Calu3 (cell line): ENCODE measurements at places on chromosomes 1 and 21. TPM values are rescaled to one million over a fixed set of nuclear protein-coding genes. Genes with fewer than 3 reads are reported as not detected.

GRCh38 chr1:236904892-236905741, 99.1 kb downstream of the MT1HL1 start:
- no peak for DNase-seq

GRCh38 chr1:51061231-51061918, 40.7 kb upstream of the C1orf185 start:
- DNase-seq: no peak

Gene HSD3B1
- not detected in 2 replicates for total RNA-seq

DNA sequence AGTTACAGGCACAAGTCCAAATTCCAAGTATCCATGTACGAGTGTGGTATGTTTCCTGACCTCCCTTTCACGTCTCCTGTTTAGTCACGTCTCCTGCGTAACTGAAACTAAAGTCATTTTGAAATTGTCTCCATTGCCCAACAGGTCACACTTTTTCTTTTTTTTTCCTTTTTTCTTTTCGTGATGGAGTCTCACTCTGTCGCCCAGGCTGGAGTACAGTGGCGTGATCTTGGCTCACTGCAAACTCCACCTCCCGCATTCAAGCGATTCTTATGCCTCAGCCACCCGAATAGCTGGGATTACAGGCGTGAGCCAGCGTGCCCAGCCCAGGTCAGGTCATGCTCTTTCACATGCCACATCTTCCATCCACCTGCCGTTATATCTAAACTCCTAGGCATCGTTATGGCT, 38.2 kb downstream of the L1TD1 start:
- DNase-seq: no peak

Gene IL20
- total RNA-seq: not detected in 2 replicates

Gene PLPPR4
- 0.12 TPM in 1 of 2 replicates, not detected in the other for total RNA-seq

GRCh38 chr1:36236302-36236701, 12.1 kb downstream of the THRAP3 start:
- DNase-seq: no peak

DNA sequence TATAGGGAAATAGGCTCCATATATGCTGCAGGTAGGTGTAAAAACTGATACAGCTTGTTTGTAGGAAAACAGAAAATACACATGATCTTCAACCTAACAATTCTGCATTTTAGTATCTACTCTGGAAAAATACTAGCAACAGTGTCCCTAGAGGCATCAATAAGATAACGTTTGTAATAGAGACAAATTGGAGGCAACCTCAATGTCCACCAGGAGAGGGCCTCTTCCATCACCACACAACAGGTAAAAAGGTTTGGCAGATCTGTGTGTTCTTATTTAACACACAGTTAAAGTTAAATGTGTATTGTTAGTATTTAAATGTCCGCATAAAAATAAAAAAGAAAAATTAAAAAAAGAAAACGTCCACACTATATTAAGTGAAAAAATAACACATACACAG, 5.4 kb downstream of the EIF2D start:
- DNase-seq: peak; percentile 46

DNA sequence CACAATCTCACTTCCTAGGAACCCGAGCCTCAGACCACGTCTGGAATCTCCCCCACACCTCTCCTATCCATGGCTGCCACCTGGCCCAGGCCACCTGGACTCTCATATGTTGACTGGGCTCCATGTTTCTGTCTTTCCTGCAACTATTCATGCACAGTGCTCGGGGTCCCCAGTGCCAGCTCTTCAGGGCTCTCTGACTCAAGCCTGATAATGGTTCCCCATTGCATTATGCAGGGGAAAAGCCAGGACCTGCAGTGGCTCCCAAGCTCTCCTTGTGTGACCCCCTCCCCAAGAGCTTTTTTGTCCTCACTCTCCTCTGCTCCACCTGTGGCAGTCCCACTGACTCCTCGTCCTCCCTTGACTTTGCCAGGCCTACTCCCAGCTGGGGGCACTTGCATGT, 417.6 kb downstream of the NPHP4 start:
- no peak for DNase-seq

- no peak for DNase-seq
Measured at GRCh38 chr1:223083831-223084230, 59.2 kb downstream of the TLR5 start.

Gene LIN28A
- not detected in 2 replicates for total RNA-seq

- DNase-seq: no peak
Measured at GRCh38 chr21:46211786-46212720, 16.5 kb downstream of the LSS start.

Gene TLR5
- total RNA-seq: 11.7 and 17.3 TPM in 2 replicates

DNA sequence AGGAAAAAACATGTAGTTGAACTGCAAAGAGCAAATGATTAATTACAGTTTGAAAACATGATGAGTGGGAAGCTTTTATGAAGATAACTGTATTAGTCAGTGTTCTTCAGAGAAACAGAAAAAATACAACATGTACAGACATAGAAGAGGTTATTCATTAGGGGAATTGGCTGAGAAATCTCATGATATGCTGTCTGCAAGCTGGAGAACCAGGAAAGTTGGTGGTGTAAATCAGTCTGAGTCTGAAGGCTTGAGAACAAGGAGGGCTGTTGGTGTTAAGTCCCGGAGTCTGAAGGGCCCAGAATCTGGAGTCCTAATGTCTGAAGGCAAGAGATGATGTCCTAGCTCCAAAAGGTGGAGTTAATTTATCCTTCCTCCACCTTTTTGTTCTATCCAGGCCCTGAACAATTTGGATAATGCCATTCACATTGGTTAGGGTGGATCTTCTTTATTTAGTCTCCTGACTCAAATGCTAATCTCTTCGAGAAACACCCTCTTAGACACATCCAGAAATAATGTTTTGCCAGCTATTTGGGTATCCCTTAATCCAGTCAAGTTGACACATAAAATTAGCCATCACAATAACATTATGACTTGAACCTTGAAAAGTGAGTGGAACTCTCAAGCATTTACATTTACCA, 672.9 kb upstream of the PTBP2 start:
- DNase-seq: no peak

Gene OR10Z1
- not detected in 2 replicates for total RNA-seq

DNA sequence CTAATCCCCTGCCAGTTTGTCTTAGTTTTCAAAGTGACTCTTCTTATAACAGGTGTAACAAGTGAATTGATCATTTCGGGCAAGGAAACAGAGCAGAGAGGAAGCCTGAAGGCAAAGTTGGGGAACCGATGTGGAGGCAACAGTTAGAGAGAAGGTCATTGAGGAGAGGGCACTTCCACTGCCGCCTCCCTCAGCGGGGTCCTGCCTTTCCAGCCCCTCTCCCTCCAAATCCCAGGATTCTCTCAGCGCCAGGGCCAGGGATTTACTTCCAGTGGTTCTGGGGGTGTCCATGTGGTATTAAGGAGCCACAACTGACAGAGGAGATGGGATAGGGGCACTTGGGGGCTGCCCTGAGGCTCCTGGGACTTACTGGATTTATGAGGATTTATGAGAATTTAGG, 39.7 kb upstream of the PDE9A start:
- no peak for DNase-seq

DNA sequence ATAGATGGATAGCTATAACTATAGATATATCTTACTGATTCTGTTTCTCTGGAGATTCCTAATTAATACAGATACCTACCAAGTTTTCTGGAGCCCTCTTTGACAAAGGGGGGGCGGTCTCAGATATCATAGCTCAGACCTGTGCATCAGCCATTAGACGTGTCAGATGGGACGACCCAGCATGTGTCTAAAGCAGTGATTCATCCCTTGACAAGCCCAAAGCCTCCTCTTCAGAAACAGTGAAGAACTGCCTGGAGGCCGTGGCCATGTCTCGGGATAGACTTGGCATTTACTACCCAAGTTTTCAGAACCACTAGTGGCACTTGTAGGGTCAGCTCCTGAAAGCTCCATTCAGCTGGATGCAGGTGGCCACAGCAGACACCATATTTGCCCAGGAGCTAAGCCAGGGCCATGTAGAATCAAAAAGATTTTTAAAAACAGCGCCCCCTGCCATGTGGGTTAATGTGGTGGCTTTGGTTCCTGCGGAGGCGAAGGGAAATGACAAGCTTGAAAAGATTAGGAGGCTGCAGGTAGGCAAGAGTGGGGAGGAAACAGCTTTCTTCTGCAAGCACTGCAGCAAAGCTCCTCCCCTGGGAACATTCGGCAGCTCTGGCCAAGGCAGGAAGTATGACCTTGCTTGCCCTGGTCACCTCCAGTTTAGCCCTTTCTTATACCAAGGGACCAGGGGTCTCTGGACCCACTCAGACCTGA, 82.2 kb downstream of the FBXO2 start:
- DNase-seq: no peak

Gene CR1L
- total RNA-seq: not detected in 2 replicates

DNA sequence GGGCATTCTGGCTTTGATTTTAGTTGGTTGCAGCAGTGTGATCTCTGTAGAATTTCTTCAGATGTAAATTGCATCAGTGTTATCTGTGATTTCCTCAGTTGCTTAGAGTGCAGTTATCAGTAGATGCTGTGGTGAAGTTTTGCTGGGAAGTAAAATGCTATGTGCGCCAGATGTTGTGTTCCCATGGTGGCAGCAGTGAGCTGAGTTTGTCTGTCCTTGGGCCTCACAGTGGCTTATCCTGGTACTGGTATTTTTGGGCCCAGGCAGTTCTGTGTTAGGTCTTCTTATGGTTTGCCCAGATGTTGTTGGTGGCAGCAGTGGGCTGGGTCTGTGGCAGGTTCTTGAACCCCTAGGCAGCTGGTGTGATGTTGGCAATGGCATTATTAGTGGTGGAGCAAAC, 1242.1 kb downstream of the PLA2G4A start:
- no peak for DNase-seq
